ENCODE measurements at places on chromosomes 7 and 10. TPM values are rescaled to one million over a fixed set of nuclear protein-coding genes. Genes with fewer than 3 reads are reported as not detected.
A peak's percentile ranks its signal among the peaks of the same experiment; 100 is the strongest.

DNA sequence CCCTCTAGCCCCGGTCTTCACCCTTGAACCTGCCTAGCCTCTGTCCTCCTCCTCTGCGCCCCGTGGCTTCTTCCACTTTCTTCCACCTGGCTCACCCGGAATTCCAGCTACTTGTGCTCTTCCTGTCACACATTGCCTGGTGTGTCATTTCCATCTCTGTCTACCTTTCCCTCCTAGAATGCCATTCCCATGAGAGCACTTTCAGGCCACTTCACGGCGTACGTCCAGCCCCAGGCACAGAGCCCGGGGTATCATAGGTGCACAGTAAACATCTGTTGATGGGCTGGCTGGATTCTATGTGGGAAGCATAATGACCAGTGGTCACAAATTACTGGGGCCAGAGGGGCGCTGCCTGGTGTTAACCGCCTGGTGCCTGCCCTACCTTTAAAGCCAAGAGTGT is 161.3 kb downstream of the CUX1 start:
- DNase-seq, result no peak

- DNase-seq, result no peak
Measured at GRCh38 chr7:125074141-125074540, 144.5 kb upstream of the POT1 start.

GRCh38 chr10:104333032-104333727 is 5.1 kb downstream of the ITPRIP start:
- DNase-seq, result no peak

- DNase-seq, result no peak
Measured at GRCh38 chr7:17370901-17371585, 72.6 kb downstream of the AHR start.

- no peak for DNase-seq
Measured at GRCh38 chr7:37476881-37477450, 28.3 kb upstream of the ELMO1 start.

GRCh38 chr10:35025916-35026315 is 64.2 kb downstream of the CUL2 start:
- no peak for DNase-seq

GRCh38 chr7:92647011-92647625 is 56.9 kb upstream of the FAM133B start:
- peak; percentile 31 for DNase-seq

DNA sequence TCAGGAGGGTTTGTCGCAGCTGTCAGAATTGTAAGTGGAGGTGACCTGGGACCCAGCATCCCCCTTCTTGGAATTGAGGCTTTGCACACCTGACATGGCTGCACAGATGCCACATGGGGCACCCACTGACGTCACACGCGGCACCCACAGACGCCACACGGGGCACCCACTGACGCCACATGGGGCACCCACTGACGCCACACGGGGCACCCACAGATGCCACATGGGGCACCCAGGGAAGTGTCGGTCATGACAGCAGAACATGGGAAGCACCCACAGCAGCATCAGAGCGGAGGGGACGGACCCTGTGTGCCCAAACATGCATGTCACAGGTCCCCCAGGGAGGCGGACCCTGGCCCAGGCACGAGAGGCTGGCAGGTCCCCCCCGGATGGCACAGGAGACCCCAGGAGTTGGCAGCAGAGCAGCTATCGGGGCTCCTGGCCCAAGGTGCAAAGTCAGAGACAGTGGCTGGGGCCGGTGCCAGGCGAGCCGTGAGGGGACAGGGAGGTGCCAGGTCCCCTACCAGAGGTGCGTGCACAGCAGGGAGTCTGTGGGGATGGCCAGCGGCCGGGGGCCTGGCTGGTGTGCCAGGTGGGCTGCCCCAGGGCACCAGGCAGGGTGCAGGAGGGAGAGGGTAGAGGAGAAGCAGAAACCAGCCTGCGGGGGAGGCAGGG is 21.1 kb downstream of the KNDC1 start:
- DNase-seq, result no peak

- DNase-seq, result no peak
Measured at GRCh38 chr10:78214955-78215354, 181.3 kb downstream of the RPS24 start.

- DNase-seq, result no peak
Measured at GRCh38 chr7:42128703-42129102, 108.3 kb downstream of the GLI3 start.

GRCh38 chr10:126268013-126268920 is 120.0 kb downstream of the ADAM12 start:
- DNase-seq, result no peak

DNA sequence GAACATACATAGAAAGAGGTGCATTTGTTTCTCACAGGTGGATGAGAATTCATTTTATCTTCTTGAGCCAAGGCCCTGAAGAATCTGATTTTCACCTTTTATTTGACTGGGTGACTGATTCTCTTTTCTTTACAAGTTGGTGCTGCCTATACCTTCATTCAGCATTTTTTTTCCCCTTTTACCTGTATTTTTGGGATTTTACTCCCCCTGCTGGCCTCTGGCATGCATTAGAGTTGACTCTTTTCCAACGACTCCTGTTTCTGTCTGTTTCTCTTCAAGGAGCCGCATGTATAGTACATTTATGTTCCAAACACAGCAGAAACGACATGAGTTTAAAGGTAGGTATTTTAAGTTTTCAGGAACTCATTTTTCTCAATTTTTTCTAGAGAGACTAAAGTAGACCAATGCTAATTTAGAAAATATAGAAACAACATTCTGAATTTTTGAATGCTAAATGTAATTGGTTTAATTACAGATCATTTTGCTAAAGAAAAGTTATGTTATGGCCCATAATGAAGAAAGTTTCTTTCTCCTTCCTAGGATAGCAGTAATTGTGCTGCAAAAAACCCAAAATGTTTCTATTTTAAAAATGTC is 149.8 kb upstream of the HDAC9 start:
- no peak for DNase-seq

- no peak for DNase-seq
Measured at GRCh38 chr10:129385600-129385999, 81.4 kb upstream of the MGMT start.

DNA sequence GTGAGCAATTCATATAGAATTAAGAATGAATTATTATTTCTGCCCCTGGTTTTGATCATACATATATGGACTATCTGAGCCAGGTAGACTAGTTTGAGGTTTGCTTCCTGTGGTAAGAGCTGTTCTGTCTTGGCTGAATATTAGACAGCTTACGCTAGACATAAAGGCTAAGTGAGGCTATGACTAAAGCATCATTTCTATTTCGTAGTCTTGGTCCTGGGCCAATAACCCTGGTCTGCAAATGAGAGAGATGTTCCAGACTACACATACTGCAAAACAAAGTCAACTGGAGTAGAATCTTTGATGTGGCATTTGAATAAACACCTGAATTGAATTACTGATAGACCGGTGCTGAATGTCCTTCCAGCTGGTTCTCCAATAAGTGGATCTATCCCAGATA is 40.8 kb upstream of the CACNB2 start:
- DNase-seq, result no peak

- no peak for DNase-seq
Measured at GRCh38 chr10:317926-318325, 182.7 kb downstream of the ZMYND11 start.

GRCh38 chr10:19588608-19589007 is 227.6 kb upstream of the PLXDC2 start:
- DNase-seq, result no peak

DNA sequence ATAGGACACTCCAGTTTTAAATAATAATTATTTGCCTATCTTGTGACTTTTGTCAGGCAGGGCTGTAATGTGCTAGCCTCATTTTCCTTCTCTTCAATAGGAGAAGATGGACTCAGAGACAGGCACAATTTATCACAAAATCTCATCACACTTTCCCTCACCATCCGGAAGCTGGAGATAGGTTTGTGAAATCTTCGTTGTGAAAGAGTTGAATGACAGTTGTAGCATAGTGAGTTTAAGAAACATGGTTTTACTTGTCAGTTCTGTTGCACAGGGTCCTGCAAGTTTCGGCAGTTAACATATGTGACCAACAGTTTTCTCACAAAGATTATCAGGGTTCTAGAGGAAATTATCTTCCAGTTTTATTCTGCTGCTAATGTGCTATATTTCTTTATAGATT is 37.7 kb upstream of the MAP3K8 start:
- DNase-seq, result no peak

DNA sequence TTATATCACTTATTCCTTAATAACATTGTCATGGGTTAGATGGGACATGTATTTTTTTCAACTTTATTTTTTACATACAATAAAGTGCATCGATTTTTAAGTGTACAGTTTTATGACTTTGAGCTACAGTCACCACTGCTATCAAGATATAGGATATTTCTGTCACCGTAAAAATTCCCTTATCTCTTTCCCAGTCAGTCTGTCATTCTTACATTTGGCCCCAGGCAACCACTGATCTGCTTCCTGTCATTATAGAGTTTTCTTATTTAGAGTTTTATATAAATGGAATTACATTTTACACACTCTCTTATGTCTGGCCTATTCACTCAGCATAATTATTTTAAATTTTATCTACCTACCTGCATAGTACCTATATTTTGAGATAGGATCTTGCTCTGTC is 145.2 kb downstream of the AUTS2 start:
- DNase-seq, result no peak

- peak; percentile 29 for DNase-seq
Measured at GRCh38 chr7:15485431-15485830, 76.4 kb downstream of the AGMO start.

DNA sequence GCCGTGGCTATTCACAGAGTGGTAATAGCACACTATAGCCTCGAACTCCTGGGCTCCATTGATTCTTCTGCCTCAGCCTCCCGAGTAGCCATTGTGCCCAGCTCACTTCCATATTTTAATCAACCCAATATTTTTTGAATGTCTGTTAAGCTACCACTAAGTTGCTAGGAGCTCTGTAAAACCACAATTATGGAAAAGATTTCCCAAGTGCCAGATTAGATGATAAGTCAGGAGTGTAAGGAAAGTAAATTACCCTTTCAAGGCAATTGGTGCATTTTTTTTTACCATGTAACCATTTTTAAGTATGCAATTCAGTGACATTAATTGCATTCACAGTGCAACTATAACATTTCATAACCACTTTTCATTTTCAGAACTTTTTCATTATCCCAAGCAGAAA is 87.5 kb upstream of the GATAD1 start:
- no peak for DNase-seq

GRCh38 chr10:125521721-125522680 is 161.0 kb downstream of the TEX36 start:
- no peak for DNase-seq

- DNase-seq, result no peak
Measured at GRCh38 chr10:17214971-17215781, 12.9 kb upstream of the VIM start.

- peak; percentile 85 for DNase-seq
Measured at GRCh38 chr7:73870041-73870492, 9.1 kb downstream of the TMEM270 start.

DNA sequence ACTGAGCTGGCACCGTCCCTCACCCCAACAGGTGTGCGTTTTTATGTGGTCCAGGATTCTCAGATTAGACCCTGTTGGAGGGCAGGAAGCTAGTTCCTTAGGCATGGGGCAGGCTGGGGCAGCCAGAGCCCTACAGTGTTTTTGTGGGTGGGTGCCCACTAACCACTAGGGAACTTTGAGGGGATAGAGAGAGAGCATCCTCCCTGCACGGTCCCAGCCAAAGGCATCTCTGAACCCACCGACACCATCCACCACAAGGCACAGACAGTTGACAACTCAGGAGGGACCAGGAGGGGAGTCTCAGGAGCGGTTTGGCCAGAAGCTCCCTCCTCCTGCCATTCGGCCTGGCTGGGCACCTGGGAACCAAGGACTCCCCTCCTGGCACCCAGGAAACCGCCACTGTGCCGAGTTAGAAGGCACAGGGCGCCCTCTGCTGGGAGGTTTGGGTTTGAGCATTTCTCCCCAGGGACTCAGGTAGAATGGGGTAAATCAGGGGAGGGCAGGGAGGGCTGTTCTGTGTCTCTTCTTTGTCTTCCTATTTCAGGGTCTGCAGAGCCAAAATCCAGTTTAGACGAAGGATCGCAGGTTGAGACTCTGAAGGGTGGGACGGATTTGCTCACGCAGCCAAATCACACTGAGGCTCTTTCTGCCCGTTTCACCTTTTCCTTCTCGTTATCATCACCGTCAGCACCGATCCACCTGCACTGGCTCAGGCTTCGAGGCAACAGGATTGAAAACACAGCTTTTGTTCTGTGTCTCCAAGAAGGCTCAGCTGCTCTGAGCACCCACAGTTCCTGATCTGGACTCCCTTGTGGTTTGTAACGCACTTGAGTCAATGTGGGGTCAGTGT is 84.8 kb upstream of the COL13A1 start:
- peak; percentile 72 for DNase-seq

GRCh38 chr10:33041783-33042437 is 83.9 kb upstream of the ITGB1 start:
- no peak for DNase-seq

DNA sequence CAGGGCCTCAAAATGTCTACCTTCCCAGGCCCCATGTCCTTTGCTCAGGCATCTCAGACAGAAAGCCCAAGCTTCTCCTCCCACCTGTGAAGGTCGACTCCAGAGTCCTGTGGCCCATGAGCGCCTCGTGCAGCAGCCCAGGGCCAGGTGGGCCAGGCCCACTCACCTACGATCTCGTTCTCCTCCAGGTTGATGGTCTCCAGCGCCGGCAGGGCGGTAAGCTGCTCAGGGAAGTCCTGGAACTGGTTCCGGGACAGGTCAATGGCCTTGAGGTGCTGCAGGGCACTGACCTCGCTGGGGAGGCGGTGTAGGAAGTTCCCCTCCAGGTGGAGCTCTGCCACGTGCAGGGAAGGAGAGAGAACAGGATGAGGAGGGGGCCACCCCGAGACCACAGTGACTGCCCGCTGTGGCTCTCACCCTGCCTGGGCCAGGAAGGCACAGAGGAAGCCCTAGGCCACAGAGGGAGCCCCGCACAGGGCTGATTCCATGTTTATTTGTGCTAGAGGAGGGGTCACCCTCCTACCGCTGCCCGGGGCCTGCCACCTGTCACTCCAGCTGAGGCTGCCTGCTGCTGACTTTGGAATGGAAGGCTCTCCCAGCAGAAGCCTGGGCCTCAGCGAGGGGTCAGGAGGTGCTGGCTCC is 40.0 kb upstream of the NPFFR1 start:
- no peak for DNase-seq

Gene FXYD4
- 109 TPM for total RNA-seq

Gene ICA1
- total RNA-seq, result 41.8 TPM

Gene CDK1
- total RNA-seq, result 3.3 TPM

Gene H2BK1
- not detected for total RNA-seq

Gene SPDYE1
- total RNA-seq, result not detected

Gene CARD11
- 9.6 TPM for total RNA-seq

Gene SPAM1
- total RNA-seq, result not detected

Gene GHRHR
- total RNA-seq, result not detected

Gene FOXP2
- 8.0 TPM for total RNA-seq

Gene ZNF853
- total RNA-seq, result 5.4 TPM

Gene AGBL3
- total RNA-seq, result 7.6 TPM

Gene IFIT1
- total RNA-seq, result 16.9 TPM

Measured in kidney (tissue), 22 donors.